RCC 7860 (cell line): ENCODE measurements at places on chromosomes 6 and 20.

- no peak for DNase-seq
Observed at GRCh38 chr6:138657065-138657425, 116.5 kb upstream of the CCDC28A start.

GRCh38 chr6:168507297-168507696, 66.3 kb downstream of the SMOC2 start:
- DNase-seq: no peak

DNA sequence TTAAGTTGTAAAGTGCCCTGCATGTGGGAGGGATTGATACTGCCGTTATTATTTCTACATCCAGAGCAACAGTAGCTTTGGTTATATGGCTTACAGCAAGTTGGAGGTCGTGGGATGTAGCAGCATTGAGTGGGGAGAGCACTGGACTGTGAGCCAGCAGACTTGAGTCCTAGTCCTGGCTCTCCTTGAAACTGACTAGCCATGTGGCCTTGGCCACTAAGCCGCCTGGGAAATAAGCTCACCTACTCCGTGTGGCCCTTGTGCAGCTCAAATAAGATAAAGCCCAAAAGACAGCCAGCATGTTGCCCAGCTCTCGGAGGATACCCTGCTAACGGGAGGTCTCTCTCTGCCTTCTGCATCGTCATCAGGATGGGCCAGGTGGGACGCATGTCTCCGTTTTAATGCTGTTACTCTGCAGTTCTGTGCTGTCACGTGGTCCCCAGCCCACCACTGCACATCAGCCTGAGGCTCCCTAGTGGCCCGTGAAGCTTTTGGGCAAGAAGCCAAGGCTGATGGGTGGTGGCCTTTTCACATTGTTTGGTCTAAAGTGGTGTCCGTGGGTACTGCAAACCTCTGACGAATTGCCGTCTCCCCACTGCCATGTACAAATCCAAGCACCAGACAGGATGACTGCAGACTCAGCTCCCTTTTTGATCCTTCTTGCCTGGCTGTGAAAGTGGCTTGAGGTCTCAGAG, 7.9 kb downstream of the EPB41L1 start:
- DNase-seq: no peak

- no peak for DNase-seq
Observed at GRCh38 chr6:33064723-33065122, 8.7 kb downstream of the HLA-DPA1 start.

- DNase-seq: no peak
Observed at GRCh38 chr6:13810688-13811446, 3.5 kb downstream of the MCUR1 start.

- DNase-seq: peak; percentile 26
Observed at GRCh38 chr20:45861221-45862075, 4.0 kb downstream of the ZSWIM3 start.

GRCh38 chr6:16007146-16007545, 121.7 kb upstream of the MYLIP start:
- no peak for DNase-seq

DNA sequence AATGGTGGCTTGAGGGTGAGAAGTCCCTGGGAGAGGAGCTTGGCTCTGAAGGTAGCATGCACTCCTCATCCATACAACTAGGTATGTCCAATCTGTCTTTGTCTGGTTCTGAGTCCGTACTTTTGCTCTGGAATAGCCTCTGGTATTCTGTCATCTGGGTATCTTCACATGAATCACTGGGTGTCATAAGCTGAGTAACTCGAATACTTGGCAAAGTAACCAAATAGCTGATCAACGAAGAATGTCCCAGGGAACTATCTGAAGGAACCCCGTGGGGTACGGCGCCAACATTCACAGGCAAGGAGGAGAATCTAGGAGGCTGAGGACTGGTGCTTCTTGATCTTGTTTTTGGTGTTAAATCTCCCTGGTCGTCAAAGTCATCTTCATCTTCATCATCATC, 184.8 kb downstream of the HIVEP2 start:
- DNase-seq: peak; percentile 68

DNA sequence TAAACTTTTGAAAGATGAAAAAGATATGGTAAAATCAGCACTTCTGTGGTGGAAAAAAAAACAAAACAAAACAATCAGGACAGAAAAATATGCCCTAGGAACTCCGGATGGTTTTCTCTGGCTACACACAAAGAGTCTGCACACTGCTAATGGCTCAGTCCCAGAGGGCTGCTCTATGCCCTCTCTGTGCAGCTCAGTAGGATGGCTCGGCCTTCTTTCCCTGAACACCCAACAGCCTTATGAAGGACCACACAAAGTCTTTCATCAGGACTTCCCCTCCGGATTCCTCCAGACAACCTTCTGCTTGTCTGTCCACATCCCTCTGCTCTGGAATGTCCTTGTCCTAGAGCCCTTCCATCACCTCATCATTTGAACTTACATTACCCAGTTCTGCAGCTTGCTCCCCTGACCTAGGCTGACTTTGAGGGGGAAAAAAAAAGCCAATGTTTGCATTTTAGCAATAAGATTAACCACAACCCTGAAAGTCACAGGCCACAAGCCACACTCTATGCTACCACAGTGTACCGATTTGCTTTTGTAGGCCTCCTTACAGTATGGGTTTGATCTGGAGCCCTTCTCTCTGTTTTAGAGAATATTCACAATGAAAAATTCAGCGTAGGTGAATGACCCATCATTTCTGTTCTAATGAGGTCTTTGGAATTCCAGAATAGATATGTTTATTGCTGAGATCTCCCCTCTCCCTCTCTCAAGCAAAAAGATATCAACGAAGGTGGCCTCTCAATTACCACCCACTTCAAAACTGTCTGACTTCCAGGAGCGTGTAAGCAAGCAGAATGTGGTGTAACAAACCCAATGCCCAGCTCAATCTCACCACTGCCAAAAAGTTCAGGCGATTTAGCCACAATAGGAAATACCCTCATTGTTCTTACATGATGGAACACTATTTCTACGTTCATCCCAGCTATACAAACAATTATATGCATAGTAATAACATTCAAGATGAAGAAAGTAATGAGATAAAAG, 164.0 kb downstream of the GMDS start:
- no peak for DNase-seq

DNA sequence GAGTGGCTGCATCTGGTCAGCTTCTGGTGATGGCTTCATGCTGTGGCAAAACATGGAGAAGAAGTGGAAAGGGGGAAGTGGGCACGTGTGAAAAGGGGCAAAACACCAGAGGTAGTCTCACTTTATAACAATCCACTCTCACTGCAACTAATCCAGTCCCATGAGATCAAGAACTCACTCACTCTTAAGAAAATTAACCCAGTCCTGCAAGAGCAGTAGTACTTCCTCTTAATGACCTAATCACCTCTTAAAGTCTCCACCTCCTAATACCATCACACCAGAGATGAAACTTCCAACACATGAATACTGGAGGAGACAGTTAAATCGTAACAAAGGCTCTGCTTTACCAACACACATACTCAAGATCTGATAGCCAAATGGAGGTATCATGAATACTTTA, 152.6 kb downstream of the THEMIS start:
- DNase-seq: no peak
